ENCODE measurements at places on chromosomes 3 and 15.

- DNase-seq: no peak
These were observed 1.9 kb downstream of the SNRPA1 start for GRCh38 chr15:101293122-101293521.

- no peak for DNase-seq
These were observed 9.3 kb upstream of the SSUH2 start for GRCh38 chr3:8653800-8654408.

GRCh38 chr15:90742087-90742486, 24.9 kb downstream of the BLM start:
- DNase-seq: no peak

GRCh38 chr3:194189243-194189791, 53.4 kb downstream of the HES1 start:
- no peak for DNase-seq

GRCh38 chr3:50627407-50628051, 10.6 kb downstream of the MAPKAPK3 start:
- no peak for DNase-seq

GRCh38 chr3:14177580-14178246, 688 bp downstream of the XPC start:
- no peak for DNase-seq

DNA sequence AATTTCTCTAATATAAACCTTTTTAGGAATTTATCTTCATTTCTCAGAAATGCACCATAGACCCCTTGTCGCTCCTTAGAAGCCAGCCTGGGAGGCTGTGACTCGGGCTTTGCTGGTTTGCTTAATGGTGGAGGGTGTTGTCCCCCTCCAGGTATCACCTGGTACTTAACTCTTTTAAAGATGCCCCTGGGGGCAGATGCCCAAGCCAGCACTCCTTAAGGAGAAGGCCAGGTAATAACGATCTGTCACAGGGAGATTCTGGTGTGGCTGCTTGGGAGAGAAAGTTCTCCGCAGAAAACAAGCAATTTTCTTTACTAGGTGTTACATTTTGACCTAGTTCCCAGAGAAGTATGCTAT, 22.3 kb downstream of the EHD4 start:
- DNase-seq: no peak

DNA sequence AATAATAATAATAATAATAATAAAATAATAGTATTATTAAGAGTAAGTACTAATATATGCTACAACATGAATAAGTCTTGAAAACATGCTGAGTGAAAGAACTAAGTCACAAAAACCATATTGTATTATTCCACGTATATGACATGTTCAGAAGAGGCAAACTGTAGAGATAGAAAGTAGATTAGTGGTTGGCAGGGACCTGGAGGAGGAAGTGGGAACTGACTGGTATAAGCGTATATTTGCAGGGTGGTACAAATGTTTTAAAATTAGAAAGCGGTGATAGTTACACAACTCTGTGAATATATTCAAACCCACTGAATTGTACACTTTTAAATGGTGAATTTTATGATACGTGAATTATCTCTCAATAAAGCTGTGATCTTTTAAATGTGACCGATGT, 32.8 kb downstream of the LRRK1 start:
- no peak for DNase-seq

DNA sequence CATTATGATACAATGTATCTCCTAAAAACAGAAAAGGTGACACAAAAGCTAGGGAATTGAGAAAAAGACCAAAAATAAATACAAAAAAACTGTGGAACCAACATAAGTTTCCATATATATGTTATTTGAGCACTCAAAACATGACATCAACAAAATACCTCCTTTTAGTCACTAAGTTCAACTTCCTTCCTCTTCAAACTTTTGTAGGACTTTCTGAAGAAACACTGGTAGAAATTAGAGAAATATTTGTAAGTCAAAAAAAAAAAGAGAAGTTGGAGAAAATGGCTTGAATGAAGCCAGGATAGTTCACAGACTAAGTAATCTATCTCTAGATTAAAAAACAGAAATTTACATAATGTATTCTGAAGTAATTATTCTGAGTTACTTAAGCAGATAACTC, 208.4 kb upstream of the ALCAM start:
- no peak for DNase-seq

DNA sequence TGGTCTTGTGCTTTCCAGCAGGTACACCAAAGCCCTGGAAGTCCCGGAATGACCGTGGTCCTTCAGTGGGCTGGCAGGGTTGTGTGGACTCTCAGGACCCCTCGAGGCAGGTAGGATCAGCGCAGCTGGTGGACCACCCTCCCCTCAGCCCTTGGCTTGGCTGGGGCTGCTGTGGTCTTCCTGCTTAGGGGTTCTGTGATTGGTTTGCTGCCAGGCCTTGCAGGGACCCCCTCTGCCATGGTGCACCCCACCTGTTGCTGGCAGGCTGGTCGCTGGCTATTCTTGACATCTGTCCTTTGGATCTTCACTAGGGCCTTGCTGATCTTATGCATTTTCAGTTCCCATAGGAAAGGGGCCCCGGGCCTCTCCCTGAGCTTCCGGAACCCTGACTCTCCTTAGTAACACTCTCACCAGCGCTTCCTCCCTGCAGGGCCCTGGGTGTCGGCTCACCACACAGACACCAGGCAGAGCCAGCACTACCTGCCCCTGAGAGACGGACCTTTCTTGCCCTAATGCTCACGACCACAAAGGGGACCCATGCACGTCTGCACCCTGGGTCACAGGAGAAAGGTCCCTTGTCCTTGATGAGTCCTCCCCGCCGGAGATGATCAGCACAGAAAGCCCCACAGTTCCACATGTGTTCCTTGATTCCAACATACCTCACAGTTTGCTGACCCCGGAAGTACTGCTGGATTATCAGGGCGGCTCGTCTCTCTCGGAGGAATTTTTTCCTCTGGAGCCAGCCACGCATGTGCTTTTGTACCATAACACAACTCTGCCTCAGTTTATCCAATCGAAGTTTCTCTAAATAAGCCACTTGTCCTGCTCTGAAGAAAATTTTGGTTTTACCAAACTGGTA, 51.7 kb downstream of the MYO5C start:
- no peak for DNase-seq

DNA sequence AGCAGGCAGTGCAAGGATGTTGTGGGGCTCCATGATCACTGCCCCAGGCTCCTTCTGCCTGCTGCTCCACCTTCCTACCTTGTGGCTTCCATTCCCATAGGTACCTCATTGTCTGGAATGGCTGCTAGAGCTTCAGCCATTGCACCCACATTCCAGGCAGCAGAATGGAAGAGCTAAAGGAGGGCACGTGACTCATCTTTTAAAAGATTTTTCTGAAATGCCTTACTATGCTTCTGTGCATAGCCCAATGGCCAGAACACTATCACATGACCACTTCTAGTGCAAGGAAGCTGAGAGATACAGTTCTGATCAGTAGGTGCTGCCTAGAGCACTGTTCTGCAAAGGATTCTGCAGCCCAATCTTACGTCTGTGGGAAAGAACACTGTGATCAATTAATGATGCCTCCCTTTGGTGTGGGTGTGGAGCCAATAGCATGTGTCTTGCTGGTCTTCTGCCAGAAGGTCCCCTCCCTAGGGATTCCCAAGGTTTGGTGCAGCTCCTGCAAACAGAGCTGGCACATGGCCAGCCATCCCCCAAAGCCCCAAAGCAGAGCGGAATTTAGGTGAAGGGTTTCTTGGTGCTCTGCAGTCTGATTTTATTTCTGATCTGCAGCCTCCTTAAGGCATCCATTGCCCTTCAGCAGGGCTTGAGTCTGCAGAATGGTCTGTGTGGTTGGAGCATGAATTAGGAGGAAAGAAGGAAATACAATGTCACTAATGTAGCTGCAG, 34.4 kb downstream of the SPSB4 start:
- no peak for DNase-seq

- no peak for DNase-seq
These were observed 31.0 kb downstream of the RNU5B-1 start for GRCh38 chr15:65335278-65336055.

DNA sequence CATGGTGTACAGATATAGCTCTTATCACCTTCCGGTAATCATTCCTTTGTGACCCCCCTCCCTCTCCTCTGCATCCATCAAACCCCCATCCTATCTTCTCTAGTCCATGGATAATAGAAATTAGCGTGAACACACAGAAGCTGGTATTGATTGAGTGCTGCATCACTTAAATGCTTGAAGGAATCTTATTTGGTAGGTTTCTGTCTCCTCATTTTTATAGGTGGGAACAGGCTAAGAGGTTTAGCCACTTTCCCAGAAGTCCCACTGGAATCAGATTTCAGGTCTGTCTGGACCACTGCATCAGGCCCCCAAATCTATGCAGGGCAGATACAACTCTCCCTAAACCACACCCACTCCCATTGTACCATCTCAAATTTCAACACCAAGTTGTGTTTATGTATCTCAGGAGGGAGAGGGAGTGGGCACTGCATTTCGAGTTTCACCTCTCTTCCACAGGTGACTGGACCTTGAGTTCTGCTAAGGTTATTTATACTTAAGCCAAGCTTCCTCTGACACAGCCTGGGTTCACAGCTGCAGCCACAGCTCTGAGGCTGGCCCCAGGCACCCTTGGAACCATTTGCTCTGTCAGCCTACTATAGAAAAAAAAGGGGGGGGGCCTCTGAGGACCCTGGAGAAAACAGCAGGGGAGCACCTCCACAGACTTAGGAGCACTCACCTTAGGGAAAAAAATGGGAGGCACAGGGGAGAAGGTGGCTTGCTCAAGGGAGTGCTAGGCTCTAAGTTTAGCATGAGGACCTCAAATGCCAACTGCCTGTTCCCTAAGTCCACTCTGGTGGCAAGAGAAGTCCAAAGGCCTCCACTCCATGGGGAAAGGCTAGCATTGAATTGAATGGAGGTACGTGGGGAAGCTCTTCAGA, 2.1 kb upstream of the NMB start:
- DNase-seq: no peak
